IPS DF 19.7 (cell line): ENCODE measurements at places on chromosomes 1 and 21.

GRCh38 chr1:76231320-76231719 is 156.8 kb downstream of the ST6GALNAC3 start:
- DNase-seq: no peak

DNA sequence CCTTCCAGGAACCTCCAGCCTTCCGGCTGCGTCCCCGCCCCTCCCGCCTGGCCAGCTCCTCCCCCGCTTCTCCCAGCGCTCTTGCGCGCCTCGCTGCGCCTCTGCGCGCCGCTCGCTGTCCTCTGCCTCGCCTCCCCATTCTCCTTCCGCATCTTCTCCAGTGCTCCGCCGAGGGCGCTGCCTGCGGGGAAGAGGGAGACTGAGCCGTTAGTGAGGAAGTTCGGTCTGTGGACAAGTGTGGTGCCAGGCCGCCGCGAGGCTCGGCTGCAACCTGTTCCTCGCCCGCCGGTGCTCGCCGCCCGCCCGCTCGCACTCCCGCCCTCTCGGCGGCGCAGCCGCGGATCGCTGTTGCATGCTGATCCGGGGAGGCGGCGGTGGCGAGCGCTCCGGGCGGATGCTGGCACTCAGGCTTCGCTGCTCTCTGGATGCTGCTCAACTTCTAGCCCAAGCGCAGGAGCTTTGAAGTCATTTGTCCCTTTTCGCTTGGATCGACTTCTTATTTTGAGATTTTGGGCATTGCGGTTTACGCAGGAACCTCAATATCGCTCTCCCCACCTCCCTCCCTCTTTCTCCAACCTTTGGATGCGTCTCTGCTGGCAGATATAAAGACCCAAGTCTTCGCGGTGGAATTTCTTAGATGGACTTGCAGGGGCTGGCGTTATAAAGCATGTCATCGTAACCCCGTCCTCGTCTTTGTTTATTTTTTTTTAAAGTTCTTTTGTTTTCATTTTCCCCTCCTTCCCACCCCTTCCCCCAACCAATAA is 614 bp upstream of the CACNA1E start:
- no peak for DNase-seq

- no peak for DNase-seq
These were observed 6.1 kb upstream of the AKR1A1 start for GRCh38 chr1:45544530-45544929.

DNA sequence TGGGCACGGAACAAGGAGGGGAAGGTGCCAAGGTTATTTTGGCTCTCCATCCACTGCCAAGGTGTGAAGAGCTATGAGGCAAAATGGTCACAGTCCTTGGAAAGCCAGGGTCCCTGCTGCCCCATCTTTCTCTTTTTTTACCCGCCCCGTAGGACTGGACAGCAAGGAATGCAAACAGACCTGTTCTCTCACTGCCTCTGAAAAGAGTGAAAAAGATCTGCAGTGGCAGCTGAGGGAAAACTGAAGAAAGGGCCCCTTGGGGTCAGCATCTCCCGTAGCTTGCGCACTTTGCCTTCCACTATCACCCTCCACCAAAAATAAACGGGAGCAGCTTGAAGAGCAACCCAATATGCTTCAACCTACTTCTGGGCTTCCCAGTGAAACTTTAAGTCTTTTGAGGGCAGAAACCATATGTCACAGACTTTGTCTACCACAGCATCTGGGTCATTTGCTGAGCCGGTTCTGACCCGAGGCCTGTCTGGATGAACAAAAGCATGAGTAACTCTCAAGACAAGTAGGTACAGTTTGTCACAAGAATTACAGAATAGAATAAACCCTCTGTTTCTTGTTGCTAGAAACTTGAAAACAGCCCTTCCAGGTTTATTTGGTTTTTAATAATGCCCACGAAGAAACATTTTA is 9.4 kb upstream of the KIF14 start:
- DNase-seq: no peak

- no peak for DNase-seq
These were observed 39.7 kb upstream of the ETV3 start for GRCh38 chr1:157177733-157178394.

GRCh38 chr21:45151445-45152160 is 77.2 kb downstream of the ADARB1 start:
- no peak for DNase-seq

DNA sequence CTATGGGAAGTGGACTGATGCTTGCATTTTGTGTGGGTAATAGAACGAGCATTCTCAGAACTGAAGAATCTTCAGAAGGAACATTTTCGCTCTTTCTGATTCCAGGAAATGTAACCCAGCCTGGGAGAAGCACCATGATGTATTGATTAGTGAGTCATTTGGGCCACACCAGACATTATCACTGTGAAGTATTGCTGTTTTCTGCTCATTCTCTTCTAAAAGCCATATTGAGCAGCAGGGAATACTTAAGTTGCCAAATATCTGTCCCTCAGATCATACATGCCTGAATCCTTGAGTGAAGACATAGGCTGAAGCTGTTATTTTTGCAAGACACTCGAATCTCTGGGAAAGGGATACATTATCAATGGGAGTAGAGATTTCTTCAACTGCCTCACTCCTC is 213.1 kb downstream of the PCP4 start:
- DNase-seq: no peak

GRCh38 chr1:88655685-88656299 is 28.3 kb upstream of the PKN2 start:
- no peak for DNase-seq

- DNase-seq: no peak
These were observed 96.6 kb upstream of the IPO9 start for GRCh38 chr1:201732351-201732750.

- no peak for DNase-seq
These were observed 259.0 kb downstream of the FOXD2 start for GRCh38 chr1:47696737-47697441.

DNA sequence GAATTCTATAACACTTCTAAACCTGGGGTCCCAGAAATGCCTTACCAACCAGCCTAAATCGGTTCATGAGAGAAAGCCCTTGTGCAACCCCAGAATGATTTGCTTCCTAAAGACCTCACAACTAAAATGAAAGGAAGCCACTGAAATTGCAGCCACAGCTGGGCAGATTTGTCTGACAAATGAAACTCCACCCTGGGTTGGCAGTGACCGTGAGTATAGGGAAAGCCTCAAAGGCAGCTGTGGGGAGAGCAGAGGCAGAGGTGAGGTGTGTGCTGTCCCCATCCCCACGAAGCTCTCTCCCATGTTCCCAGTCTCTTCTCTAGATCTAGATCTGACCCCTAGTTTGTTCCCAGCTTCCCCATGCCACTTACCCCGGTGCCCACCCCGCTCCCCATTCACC is 23.1 kb downstream of the RHBDL2 start:
- DNase-seq: no peak

DNA sequence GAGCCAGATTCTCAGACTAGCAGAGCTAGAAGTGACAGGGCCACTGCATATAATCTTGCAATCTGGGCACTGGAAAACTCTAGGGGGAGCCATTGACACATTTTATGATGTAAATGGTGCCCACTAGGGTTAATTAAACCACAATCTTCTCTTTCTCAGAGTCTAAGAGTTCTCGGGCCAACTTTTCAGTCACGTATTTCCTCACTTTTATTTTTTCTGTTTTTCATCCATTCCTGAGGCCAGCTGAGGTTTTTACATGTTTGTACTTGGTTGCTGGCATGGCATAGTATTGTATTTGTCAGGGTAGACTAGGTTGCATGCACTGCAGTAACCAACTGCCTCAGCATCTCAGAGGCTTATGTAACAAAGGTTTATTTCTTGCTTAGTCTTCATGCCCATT is 138.2 kb downstream of the ZNF326 start:
- DNase-seq: no peak

DNA sequence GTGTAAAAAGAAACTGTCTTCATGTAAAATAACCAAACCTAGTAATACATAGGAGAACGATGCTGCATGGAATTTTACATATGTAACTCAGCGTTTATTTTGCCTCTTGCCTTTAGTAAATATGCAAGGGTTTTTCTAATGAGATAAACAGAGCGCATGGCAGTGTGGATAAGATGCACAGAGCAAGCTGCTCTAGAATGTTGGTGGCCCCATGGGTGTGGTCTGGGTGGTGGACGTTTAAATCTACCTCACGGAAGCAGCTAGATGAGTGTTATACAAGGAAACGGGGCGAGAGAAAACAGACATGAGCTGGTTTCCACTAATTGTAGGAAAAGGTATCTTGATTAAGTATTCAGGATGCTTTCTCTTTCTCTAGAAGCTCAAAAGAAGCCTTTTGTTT is 205.9 kb downstream of the DSCAM start:
- no peak for DNase-seq

DNA sequence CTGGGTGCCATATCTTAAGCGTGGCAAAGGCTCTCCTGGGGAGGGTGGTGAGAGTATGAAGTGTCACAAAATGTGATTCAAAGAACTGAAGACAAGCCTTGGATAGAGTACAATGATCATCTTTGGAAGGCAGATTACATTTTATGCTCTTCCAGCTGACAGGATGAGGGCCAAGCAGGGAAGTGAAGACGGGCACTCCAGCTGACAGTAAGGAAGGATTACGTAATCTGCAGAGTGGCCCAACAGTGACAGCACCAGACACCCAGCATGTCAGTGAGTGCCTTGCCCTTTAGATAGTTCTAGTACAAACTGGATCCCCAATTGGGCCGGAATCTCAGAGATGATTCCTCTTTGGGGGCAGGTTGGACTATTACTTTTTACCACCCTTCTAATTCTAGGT is 52.7 kb downstream of the UBE2T start:
- no peak for DNase-seq

DNA sequence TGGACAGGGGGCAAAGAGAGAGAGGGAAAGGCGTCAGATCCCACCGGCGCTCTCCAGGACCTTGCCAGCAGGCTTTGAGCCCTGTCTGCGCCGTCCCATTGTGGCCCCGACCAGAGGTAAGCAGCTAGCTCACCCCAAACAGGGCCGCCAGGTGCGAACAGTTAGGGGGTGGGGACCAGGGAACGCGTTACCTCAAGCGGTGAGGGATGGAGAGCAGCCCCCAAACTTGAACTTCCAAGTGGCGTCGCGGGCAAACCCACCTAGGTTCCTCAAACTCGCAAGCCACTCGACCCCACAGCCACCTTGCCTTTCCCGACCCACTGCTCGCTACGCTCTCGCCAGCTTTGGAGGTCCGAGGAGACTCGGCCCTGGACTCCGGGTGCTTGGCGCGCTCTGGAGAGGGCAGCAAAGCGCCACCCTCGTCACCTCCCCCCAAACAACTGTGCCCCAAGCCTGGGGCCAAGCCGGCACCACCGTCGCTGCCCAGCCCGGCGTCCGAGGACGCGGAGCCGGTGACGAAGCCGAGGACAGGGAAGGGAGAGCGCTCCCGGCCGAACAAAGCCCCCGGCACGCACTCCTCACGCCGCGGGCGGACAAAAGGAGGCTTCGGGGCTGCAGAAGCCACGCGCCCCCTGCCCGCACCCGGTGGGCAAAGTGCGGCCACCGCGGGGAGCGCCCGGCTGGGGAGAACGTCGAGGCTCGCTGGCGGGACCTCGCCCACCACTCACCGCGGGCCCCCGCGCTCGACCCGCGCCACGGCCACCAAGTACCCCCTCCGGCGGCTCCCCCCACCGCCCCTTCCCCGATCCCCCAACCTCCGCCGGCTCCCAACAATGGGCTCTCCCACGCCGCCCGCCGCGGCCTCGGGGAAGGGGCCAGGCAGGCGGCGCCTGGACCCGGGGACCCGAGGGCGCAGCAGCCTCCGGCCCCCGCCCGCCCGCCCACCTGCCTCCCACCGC is 976 bp downstream of the SSBP3 start:
- no peak for DNase-seq

- no peak for DNase-seq
These were observed 55.0 kb downstream of the NTMT2 start for GRCh38 chr1:170200621-170201397.

DNA sequence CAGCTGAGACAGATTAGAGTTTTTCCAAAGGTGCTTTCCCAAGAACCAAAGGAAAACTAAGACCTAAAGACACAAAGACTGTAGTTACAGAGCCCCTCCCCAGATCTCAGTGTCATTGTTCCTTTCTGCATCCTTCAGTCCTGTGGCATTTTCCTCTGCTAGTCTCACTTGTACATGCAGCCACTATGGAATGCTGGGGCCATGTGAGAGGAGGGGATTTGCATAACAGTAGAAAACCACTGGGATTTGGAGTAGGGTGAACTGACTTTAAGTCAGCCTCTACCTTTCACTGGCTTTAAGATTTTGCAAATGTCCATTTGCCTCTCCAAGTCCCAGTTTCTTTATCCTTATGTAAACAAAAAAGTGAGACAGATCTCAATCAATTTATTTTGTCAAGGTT is 119.4 kb upstream of the F3 start:
- DNase-seq: peak; percentile 94

GRCh38 chr1:246647113-246647512 is 77.1 kb upstream of the SCCPDH start:
- peak; percentile 80 for DNase-seq

DNA sequence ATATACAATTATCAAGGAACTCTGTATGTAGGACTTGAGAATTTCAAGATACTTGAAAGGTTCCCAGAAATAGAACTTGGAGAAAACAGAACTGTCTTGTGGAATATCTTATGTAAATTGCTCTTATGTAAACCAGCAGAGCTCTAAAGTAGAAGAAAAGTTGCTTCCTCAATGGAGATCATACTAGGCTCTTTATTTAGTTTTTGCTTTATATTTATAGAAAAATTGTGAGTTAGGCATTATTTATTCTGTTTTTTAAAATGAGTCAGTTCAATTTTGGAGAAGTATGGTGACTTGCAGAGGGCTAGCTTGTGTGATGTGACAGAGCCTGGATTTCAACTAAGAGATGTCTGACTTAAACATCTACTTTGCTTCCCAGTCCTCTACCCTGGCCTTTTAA is 40.4 kb downstream of the ATP6V1G3 start:
- DNase-seq: no peak

- DNase-seq: no peak
These were observed 182.1 kb upstream of the ADAMTS5 start for GRCh38 chr21:27149034-27149433.

DNA sequence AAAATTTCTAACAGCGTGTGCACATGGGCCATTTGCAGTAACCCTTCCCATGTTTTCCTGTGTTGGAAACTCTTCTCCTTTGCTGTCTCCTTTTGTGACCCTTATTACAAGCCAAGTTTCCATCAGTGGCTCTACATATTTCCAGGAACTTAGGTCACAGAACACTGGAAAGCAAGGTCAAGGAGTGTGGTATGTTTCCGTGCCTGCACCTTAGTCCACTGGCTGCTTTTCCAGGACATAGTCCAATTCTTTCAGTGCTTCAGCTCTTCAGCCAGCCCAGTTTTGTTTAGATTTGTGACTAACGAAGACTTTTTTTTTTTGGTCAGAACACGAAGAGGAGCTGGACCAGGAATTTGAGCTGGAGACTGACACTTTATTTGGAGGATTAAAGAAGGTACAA is 33.8 kb downstream of the HHAT start:
- no peak for DNase-seq

DNA sequence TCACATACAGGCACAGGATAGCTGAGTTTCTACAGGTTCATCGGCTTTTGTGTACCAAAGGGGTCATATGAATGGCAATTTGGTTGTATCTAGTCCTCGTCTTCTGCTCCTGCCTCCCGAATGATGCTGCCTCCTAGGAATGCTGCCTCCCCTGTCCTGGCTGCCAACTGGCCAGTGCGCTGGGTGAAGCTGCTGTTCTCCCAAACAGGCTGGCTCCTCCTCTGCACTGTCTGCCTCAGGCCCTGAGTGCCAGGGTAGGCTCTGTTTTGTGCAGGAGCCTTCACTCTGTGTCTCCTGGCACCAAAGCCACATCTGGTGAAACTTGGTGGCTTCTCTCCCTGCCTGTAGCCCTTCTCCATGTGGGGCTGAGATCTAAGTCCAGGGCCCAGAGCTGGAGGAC is 60.3 kb downstream of the RHOU start:
- DNase-seq: no peak

- DNase-seq: no peak
These were observed 1530.9 kb upstream of the B3GALT2 start for GRCh38 chr1:194717334-194717733.
